Caco-2 (cell line): ENCODE measurements at places on chromosomes 12 and 14. TPM values are rescaled to one million over a fixed set of nuclear protein-coding genes. Genes with fewer than 3 reads are reported as not detected.
A peak's percentile ranks its signal among the peaks of the same experiment; 100 is the strongest.

MUCL1 gene
- total RNA-seq = not detected in 2 replicates

PGF gene
- 8.9 and 9.1 TPM in 2 replicates for total RNA-seq

GRCh38 chr12:51848841-51849735 lies 570 bp upstream of the FIGNL2 start:
- H3K4me1 ChIP-seq = peaks cover 27% of the 10 kb centered on the region
- DNase-seq = no peak

GRCh38 chr12:79252358-79253075 lies 387.9 kb downstream of the SYT1 start:
- no peak overlapping the region for H3K27ac ChIP-seq
- no peak overlapping the region for H3K4me3 ChIP-seq
- no peaks in the 10 kb centered on the region for H3K27me3 ChIP-seq
- H3K36me3 ChIP-seq = no peaks in the 10 kb centered on the region
- no peaks in the 10 kb centered on the region for H3K4me1 ChIP-seq

- no peaks in the 10 kb centered on the region for H3K4me1 ChIP-seq
- no peak for DNase-seq
- H3K4me3 ChIP-seq = no peak overlapping the region
- H3K27ac ChIP-seq = no peak overlapping the region
- H3K36me3 ChIP-seq = no peaks in the 10 kb centered on the region
- no peaks in the 10 kb centered on the region for H3K27me3 ChIP-seq
Measured at GRCh38 chr12:34051486-34051885, 29.2 kb downstream of the ALG10 start.

GRCh38 chr12:131208425-131208824 lies 254.7 kb downstream of the ADGRD1 start:
- no peak for DNase-seq
- H3K27ac ChIP-seq = no peak overlapping the region
- H3K36me3 ChIP-seq = no peaks in the 10 kb centered on the region
- no peak overlapping the region for H3K4me3 ChIP-seq
- H3K27me3 ChIP-seq = no peaks in the 10 kb centered on the region

SCFD1 gene
- total RNA-seq = 78.1 and 89.4 TPM in 2 replicates

RNF10 gene
- 133 and 164 TPM in 2 replicates for total RNA-seq

IQSEC3 gene
- 0.19 and 0.59 TPM in 2 replicates for total RNA-seq

GUCY2C gene
- 2.4 and 4.4 TPM in 2 replicates for total RNA-seq

MYBPC1 gene
- 0.19 TPM in 1 of 2 replicates, not detected in the other for total RNA-seq

GRCh38 chr12:19525274-19525673 lies 86.0 kb downstream of the AEBP2 start:
- H3K36me3 ChIP-seq = no peaks in the 10 kb centered on the region
- DNase-seq = no peak
- H3K27ac ChIP-seq = no peak overlapping the region
- H3K27me3 ChIP-seq = no peaks in the 10 kb centered on the region

HIP1R gene
- total RNA-seq = 13.8 and 15.4 TPM in 2 replicates

GRCh38 chr14:85536833-85537190 lies 6.9 kb downstream of the FLRT2 start:
- no peak overlapping the region for H3K4me3 ChIP-seq
- H3K4me1 ChIP-seq = no peaks in the 10 kb centered on the region; the same call in 1 of the 2 replicates
- H3K27ac ChIP-seq = no peak overlapping the region
- no peaks in the 10 kb centered on the region for H3K36me3 ChIP-seq
- H3K27me3 ChIP-seq = no peaks in the 10 kb centered on the region

SYNDIG1L gene
- 0.29 TPM in 1 of 2 replicates, not detected in the other for total RNA-seq

GRCh38 chr12:103903993-103904392 lies 26.2 kb upstream of the HSP90B1 start:
- no peak overlapping the region for H3K27ac ChIP-seq
- no peaks in the 10 kb centered on the region for H3K36me3 ChIP-seq
- no peak overlapping the region for H3K4me3 ChIP-seq
- no peak for DNase-seq
- peaks cover 2% of the 10 kb centered on the region; the same call in 1 of the 2 replicates for H3K27me3 ChIP-seq

DNA sequence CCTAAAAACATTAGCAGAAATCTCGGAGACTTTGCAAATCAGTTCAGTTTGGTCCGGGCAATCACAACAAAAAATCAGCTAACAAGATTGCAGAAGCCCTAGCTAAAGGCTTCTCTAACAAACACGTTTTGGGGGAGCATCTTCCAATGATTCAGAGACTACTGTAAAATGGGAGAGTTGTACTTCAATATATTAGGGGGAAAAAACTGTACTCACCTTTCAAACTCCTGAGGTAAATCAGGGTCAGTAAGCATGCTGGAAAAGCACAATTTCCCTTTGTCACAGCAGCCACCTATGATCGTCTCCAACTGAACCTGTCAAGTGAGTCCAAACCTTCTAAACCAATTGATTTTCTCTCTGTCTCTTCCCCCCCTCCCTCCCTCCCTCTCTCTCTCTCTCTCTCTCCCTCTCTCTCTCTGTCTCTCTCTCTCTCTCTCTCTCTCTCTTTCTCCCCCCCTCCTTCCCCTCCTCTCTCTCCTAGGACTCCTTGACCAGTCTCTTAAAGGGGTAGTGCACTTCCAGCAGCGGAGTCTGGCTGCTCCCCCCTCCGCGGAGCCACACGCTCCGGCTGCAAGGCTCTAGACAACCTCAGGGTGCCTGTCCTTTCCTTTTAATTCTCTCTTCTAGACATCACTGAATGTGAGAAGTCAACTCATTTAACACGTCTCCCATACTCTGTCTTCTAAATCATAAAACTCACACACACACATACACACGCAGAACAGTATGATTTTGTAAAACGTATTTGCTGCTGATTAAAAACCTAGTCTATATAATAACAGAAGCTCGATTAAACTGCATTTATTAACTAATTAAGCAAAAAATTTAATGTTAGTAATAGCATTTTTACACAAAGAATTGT lies at the start of gene SOX5:
SOX5 (minus strand) TSS at position 323 of the 862 bp plus-strand sequence; CDS start at position 254, 69 bp downstream.
- no peaks in the 10 kb centered on the region for H3K36me3 ChIP-seq
- peak within 1 kb of the TSS; percentile 48 for H3K4me3 ChIP-seq
- no peaks in the 10 kb centered on the region for H3K4me1 ChIP-seq
- peak; percentile 60 for DNase-seq
